Left lung (tissue), 14 donors: ENCODE measurements at places on chromosomes 3 and 15. TPM values are rescaled to one million over a fixed set of nuclear protein-coding genes. Genes with fewer than 3 reads are reported as not detected.

GRCh38 chr3:33908250-33908851, 109.9 kb downstream of the PDCD6IP start:
- no peak for DNase-seq

- no peak for DNase-seq
Measured at GRCh38 chr3:138089091-138089490, 26.3 kb downstream of the DZIP1L start.

DNA sequence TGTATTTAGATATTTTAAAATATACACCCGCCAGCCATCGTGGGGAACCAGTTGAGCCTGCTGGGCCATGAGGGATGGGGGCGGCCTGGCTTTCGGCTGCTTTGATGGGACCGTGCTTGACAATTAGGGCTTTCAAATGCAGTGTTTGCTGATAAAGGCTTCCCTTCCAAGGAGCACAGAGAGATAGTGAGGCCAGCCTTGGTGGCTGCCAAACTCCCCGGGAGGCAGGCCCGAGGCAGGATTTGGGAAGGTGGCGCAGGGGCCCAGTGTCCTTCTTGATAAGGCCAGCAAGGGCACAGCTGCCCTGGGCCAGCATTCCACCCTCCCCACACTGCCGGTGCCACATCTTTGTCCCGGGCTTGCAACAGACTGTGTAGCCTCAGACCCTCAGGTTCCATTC, 75.6 kb downstream of the LINGO1 start:
- no peak for DNase-seq

DNA sequence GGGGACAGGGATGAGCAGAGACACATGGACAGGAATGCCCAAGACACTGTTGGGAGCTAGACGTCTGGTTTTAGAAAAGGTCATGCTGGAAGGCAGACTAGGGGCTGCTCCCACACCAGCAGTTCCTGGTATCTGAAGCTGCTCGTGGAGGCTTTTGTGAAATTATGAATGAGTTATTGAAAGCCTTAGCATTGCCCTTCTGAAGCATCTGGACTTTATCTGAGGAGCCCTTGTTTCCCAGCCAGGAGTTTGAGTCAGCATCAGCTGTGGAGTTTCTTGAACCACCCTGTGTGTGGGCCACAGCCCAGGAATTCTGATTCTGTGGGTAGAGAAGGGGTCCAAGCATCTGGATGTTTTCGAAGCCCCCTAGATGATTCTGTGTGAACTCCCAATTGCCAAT, 258.7 kb downstream of the SLCO3A1 start:
- DNase-seq, result no peak

DNA sequence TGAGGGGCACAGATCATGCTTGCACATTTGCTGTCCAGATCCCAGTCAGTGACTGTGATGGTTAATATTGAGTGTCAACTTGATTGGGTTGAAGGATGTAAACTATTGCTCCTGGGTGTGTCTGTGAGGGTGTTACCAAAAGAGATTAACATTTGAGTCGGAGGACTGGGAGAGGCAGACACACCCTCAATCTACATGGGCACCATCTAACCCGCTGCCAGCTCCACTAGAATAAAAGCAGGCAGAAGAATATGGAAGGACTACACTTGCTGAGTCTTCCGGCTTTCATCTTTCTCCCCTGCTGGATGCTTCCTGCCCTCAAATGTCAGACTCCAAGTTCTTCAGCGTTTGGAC, 5.1 kb downstream of the GP9 start:
- no peak for DNase-seq

GRCh38 chr3:155232605-155233004, 60.9 kb downstream of the STRIT1 start:
- peak; percentile 8 for DNase-seq

DNA sequence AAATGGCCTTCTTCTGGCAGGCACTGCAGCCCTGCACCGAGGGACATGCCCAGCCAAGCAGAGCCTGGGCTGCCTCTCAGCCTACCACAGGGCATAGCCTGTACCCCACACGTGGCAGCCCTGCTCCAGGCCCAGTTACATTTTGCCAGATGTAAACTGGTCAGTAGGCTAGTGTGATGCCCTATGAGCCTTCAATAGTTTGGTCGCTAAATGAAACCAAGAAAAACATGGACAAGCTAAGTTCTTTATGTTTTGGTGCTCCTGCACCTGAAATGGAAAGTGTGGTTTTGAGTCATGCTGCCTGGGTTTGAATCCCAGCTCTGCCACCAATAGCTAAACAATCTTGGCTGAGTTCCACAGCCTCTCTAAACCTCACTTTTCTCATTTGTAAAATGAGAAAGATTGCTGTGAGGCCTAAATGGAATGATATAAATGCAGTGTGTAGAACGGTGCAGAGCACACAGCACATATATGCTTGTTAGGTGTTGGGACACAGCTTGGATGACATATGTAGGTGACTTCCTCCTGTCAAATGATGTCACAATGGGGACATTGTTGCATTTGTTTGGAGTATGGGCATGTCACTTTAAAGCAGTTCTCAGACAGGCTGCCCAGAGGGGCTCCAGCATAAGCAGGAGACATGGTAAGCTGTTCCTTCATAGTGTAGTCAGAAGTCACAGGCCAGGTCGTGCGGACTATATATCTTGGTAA, 57.4 kb downstream of the ZBTB38 start:
- DNase-seq, result no peak

DNA sequence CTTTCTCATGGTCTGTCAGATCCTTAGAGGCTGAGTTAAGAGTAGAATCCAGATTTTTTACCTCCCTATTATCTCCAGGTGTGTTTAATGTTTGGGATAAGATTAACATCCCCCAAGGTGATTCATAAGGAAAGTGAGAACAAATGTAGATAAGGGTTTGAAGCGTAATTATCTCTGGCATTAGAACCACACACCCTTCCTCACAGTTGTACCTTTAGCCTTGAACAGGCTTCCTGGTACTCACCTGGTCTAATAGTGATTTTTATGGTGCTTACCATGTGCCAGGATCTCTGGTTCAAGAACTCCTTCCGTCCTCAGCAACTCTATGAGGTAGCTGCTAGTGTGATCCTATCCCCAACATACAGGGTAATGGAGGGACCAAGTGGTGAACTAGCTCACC, 27.7 kb downstream of the SEMA6D start:
- DNase-seq, result no peak

- peak; percentile 36 for DNase-seq
Measured at GRCh38 chr3:22585911-22586310, 617.2 kb upstream of the UBE2E2 start.

DNA sequence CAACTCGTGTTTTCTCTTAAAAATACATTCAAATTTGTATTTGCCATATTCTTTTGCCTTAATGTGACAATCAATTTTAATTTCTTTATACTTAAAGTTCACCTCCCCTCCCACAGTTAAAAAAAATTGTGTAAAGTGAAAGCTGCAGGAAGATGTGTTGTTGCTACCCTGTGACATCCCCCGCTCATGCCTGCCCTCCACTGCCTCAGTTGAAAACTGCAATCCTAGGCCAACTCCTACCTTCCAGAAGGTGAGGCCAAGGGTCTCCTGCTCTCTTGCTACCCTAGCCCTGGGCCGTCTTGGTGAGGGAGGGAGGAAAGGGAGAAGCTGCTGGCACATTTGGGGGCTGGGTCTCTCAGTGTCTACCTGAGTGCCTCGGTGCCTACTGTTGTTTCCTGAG, 57.0 kb upstream of the CMTM7 start:
- no peak for DNase-seq

- DNase-seq, result no peak
Measured at GRCh38 chr3:74469151-74469550, 145.3 kb downstream of the CNTN3 start.

DNA sequence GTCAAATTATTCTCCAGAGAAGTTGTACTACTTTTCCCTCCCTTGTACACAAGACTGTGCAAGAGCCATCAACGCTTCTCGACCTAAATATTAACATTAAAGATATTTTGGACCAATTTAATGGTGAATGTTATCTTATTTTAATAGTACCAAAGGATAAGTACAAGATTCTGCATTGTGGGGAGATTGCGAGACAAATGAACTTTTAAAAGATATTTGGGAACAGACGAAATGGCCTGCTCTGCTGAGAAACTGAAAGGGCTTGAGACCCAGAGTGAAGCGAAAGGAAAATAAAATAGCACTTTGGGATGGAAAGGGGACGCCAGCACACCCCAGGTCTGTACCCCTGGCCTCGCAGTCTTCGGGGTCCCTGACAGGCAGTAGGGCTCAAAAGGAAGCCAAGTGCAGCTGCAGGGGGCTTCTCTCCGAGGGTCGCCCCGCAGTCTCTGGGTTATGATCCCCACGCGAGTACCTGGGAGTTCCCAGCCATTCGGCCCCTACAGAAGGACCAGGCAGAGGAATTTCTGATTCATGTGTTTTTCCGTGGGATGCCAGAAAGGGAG, 97.6 kb upstream of the VGLL3 start:
- DNase-seq, result no peak

- DNase-seq, result no peak
Measured at GRCh38 chr3:168116279-168116678, 20.6 kb upstream of the GOLIM4 start.

- no peak for DNase-seq
Measured at GRCh38 chr3:108125550-108126071, 34.8 kb upstream of the CD47 start.

AMOTL2 gene
- total RNA-seq, result 106 TPM

PLA1A gene
- total RNA-seq, result 14.5 TPM

GOLGA6L7 gene
- total RNA-seq, result not detected

TMEM266 gene
- 1.1 TPM for total RNA-seq

TMEM45A gene
- 24.5 TPM for total RNA-seq

PHLDB2 gene
- total RNA-seq, result 43.9 TPM

TYRO3 gene
- total RNA-seq, result 11.9 TPM
